ENCODE measurements at places on chromosomes 16 and 17. TPM values are rescaled to one million over a fixed set of nuclear protein-coding genes. Genes with fewer than 3 reads are reported as not detected.

The SOX9 gene
- 46.0 TPM for total RNA-seq

The ERN2 gene
- total RNA-seq, result 263 TPM

The ASPHD1 gene
- total RNA-seq, result 1.6 TPM

The KCNJ12 gene
- total RNA-seq, result 1.1 TPM

The RUNDC3A gene
- total RNA-seq, result 3.7 TPM

The KRTAP9-2 gene
- not detected for total RNA-seq

The UTP18 gene
- 21.0 TPM for total RNA-seq

The KRTAP4-7 gene
- not detected for total RNA-seq

The KRTAP16-1 gene
- not detected for total RNA-seq

The RHBDF1 gene
- 27.2 TPM for total RNA-seq

The ZSCAN10 gene
- not detected for total RNA-seq

The RAMP2 gene
- total RNA-seq, result 17.2 TPM

The PEMT gene
- 16.1 TPM for total RNA-seq

The MT3 gene
- 3.0 TPM for total RNA-seq

The TSPAN10 gene
- 0.47 TPM for total RNA-seq

The NTN1 gene
- total RNA-seq, result 61.8 TPM

The SRR gene
- 9.8 TPM for total RNA-seq

The CDH13 gene
- total RNA-seq, result 11.2 TPM

The OR2C1 gene
- total RNA-seq, result not detected

The CFAP119 gene
- total RNA-seq, result 5.1 TPM

The CDH1 gene
- total RNA-seq, result 667 TPM

The CMTR2 gene
- 17.8 TPM for total RNA-seq

The CCL17 gene
- not detected for total RNA-seq

Measured in mucosa of descending colon (tissue), 3 donors.